ENCODE measurements at places on chromosomes 4 and X.

DNA sequence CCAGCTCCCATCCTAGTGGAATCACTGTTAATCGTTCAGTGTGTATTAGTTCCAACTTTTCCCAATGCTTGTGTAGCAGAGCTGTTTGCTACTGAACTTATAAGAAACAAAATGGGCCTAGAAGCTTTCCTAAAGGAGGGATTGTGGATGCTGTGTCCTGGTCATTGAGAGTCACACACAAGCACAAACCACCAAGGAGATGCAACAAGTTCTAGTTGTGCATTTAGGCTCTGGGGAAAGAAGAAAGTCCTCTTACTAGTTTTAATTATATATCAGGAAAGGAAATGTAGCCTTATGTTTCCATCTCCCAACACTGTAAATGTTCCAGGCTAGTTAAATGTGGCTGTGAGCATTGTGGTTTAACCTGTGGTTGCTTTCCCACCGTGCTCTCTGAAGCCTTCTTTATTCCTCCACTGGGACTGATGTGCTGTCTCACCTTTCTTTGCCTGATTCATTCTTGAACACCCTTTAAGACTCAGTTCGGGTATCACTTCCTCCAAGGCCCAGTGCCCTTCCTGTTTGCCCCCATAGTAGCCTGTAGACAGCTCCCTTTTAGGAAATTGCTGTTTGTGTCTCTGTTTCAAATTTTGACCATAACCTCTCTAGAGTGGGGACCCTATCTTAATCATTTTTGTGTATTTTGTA lies 34.3 kb downstream of the ATP10D start:
- no peak for DNase-seq

GRCh38 chr4:168273838-168274237 lies 44.7 kb downstream of the DDX60 start:
- no peak for DNase-seq

DNA sequence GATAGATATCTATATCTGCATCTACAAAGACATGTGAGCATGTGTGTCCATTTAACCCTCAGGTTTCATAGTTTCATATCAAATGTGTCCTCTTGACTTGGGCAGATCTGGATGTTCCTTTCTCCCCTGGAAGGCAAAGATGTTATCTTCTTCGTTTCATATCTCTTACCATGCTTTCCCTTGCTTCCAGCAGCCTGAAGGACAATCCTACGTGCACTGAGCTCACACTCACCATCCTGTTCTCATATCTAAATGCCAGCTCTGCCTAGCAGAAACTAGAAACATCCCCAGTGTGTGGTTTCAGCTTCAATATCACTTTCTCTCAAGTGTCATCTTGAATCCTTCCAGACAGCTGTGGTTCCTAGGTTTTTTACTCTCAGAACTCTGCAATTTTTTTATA lies 66.2 kb downstream of the ZAR1 start:
- no peak for DNase-seq

- DNase-seq, result no peak
Observed at GRCh38 chr4:139441029-139441428, 12.9 kb upstream of the RAB33B start.

- peak; percentile 55 for DNase-seq
Observed at GRCh38 chrX:140762061-140762460, 52.5 kb downstream of the LINC00632 start.

DNA sequence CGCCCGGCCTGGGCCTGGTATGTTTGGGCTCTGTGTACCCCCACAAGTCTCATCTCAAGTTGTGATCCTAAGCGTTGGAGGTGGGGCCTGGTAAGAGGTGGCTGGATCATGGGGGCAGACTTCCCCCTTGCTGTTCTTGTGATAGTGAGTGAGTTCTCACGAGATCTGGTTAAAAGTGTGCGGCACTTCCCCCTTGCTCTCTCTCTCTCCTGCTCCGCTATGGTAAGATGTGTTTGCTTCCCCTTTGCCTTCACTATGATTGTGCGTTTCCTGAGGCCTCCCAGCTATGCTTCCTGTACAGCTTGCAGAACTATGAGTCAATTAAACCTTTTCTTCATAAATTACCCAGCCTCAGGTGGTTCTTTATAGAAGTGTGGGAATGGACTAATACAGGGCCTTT lies 53.0 kb downstream of the CHST7 start:
- DNase-seq, result peak; percentile 32

GRCh38 chrX:48761674-48762471 lies at the start of gene GLOD5:
Gene GLOD5 (plus strand): TSS chrX:48761747. CDS start chrX:48761791, 44 bp downstream.
- DNase-seq, result peak; percentile 3

GRCh38 chr4:169115144-169115896 lies 105.3 kb upstream of the CBR4 start:
- DNase-seq, result no peak

DNA sequence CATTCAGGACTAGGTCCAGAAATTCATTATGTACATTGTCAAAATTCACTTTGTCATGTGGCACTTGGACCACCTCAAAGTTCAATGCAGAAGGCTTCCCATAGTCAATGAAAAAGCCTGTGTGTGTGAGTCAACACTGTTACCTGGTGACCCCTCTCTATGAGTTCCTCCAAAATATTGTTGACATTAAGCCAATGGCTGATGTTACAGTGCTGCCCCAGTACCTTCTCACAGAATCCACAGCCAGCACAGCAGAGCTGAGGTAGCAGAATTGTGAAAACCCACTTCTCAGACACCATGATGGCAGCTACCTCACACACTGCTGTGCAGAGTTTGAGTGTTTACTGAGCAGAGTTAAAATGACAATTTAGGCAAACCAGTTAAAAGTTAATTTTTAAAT lies 22.4 kb upstream of the UGT2B4 start:
- DNase-seq, result no peak

DNA sequence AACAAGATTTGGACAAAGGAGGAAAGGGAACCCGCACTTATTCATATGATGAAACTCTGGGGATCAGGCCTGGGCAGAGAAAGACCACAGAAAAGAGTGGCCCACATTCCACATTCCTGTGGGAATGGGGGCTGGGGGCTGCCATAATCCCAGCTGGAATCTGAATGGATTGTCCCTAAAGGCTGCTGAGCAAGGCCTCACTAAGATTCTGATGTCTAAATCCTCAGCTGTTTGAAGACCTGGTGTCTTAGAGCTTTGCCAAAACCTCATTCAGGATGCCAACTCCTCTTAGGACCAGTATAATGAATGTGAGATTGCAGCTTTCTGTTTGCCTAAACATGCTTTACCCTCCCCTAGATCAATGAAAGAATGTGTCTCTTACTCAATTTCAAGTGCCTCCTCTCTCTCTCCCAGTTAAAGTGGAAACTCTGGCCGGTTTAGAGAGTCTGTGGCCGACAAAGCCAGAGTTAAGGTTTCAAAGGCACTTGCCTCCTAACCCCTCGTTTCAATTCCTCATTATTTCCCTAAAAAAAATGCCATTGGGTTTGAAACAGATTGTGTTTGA lies 33.3 kb upstream of the GPC4 start:
- no peak for DNase-seq

DNA sequence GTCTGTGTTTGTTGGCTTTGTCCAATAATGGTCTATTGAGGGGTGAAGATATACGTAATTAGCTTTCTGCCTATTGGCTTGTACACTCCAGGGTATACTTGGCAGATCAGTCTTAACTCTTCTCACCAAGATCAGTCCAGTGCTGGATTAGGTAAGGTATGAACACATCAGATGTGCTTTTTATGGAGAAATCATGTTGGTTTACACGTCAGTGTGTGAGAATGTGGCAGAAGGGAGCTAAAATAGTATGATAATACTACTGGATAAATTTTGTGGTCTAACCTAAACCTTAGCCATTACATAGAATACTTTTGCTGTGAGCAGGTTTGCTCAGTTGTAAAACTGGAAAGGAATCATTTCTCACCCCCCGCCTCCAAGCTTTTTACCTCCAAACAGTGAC lies 4.2 kb downstream of the PDHA1 start:
- no peak for DNase-seq

- DNase-seq, result no peak
Observed at GRCh38 chrX:81202456-81202819, 536 bp downstream of the SH3BGRL start.

DNA sequence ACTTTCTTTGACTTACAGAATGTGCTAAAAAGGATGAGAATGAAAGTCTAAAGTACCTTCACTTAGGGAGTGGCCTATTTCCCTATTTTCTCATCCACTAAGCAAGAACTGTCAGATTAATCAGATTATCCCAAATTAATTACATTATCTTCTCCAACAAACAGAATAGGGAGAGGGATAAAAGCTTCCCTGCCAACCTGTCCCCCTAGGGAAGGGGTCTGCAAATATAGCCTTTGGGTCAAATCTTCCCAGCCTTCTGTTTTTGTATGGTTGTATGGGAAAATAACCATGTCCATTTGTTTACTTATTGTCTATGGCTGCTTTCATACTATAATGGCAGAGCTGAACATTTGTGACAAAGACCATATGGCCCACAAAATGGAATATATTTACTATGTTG lies 57.1 kb upstream of the USP38 start:
- DNase-seq, result no peak

DNA sequence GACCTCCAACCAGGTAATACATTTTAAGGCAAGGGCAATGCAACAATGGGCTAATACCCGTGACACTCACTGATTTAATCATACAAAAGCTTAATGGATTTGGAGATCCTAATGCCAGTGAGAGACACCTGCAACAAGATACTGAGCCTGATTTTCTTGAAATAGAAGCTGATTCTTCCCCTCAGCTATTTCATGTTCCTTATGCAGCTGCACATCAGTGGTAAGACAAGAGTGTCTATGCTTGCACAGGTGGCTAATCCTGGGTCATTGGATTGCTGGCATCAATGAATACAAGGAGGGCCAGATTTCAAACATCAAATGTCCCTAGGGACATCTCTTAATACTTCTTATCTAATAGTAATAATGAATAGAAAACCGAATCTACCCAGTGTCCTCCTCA lies 139.7 kb downstream of the PPARGC1A start:
- DNase-seq, result no peak

DNA sequence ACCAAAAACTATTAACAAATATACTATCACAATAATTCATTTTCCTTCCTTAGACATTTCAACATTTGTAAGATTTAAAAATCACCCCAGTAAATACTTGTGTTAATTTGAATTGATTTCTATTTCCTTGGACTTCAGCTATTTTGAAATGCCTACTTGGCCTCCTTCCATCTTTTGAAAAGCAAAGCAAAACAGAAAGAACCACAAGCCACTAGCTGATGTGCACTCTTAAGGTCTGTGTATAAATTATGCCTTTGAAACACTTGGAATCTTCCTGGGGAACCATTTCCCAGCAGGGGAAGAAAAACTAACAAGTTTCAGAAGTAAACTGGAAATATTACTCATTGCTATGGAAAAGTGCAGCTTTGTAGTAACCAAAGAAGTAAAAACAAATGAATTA lies 139.8 kb downstream of the CLCN4 start:
- DNase-seq, result no peak

DNA sequence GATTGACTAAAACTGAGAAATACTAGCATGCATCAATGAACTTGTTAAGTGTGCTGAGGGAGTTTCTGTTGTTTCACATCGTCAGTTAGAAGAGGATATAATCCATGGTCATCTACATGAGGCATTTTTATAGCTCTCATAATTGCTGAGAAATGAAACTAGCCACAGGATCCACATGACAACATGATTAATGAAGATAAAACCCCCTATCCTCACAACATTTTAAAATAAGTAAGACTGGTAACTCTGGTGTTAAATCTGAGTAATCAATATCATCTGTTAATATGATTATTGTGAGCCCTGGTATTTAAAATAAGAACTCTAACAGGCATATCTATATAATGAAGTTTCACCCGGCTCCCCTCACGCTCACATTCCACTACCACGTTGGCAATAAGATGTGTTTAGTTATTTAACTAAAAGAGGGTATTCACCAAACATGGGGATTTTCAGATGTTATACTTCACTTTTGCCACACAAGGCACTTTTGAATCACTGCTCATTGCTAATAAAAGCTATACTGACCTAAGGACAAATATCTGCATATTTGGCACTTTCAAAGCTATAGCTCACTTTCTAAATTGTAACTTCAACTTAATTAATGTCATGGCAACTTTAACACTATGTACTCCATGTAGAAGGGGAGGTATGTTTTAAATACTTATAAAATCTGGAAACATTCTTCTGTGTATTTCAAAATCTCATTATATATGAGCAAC lies 6.7 kb downstream of the UNC5C start:
- no peak for DNase-seq

- no peak for DNase-seq
Observed at GRCh38 chr4:17854036-17854435, 43.3 kb downstream of the NCAPG start.

- DNase-seq, result no peak
Observed at GRCh38 chr4:124867536-124867935, 155.0 kb upstream of the ANKRD50 start.

- no peak for DNase-seq
Observed at GRCh38 chr4:6753891-6754290, 28.6 kb upstream of the KIAA0232 start.

- no peak for DNase-seq
Observed at GRCh38 chr4:1792832-1793495, at the start of gene FGFR3. Gene FGFR3 (plus strand): TSS chr4:1793293. CDS start chr4:1793935, 642 bp downstream.

- no peak for DNase-seq
Observed at GRCh38 chr4:122534776-122535175, 78.3 kb upstream of the IL2 start.

DNA sequence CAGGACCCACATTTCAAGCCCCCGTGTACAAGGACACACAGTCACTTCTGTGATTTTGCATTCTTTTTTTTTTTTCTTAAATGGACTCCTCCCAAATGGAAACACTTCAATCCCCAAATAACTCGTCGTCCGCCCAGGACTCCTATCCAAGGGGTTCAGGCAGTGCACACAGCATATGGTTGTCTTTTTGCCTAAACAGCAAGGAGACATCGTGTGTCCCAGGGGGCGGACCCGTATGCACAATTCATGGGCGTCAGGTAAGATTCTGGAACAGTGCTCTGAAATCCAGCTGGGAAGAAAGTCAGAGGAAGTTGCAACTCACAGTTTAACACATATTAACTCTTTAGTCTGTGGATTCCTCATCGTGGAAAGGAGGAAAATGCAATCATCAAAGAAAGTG lies 231.3 kb downstream of the SHOX start:
- no peak for DNase-seq

DNA sequence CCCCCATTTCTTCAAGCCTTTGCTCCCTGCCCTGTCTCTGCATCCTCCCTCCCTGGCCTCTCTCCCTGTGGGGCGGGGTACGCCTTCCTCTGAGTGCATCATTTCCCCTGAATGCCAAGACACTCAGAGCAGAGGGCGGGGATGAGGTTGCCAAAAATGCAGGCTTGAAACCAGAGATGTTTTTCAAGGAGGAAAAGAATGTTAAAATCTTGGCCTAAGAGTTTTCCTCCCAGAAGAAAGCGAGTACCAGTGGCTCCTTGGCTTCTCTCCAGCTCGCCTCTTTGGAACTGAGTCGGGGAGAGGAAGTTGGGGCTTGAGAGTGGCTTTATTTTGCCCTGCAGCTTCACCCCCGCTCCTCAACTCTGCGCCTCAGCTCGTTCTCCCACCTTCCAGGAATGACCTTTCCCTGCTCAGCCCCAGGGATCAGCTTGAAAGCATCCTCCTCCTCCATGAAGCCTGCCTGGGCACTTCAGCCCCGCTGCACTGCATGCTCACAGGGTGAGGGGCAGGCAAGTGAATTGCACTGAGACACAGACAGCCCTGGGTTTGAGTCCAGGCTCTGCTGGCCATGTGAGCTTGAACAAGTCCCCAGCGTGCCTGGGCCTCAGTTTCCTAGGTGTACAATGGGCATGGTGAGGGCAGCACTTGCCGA lies 57.5 kb upstream of the SORCS2 start:
- DNase-seq, result peak; percentile 29

GRCh38 chr4:40003986-40004385 lies 26.3 kb upstream of the PDS5A start:
- no peak for DNase-seq

GRCh38 chr4:184645904-184646610 lies 3.2 kb downstream of the CASP3 start:
- DNase-seq, result no peak

- DNase-seq, result no peak
Observed at GRCh38 chr4:98662626-98663225, 4.3 kb upstream of the TSPAN5 start.
